Naive thymus-derived CD8-positive, alpha-beta T cell (primary cell): ENCODE measurements at places on chromosomes 5 and 9. TPM values are rescaled to one million over a fixed set of nuclear protein-coding genes. Genes with fewer than 3 reads are reported as not detected.

Gene LCN10
- polyA plus RNA-seq = 0.60 TPM

Gene PIK3R1
- 69.1 TPM for polyA plus RNA-seq

Gene SHLD3
- 7.2 TPM for polyA plus RNA-seq

Gene TMEM8B
- polyA plus RNA-seq = 1.5 TPM

- DNase-seq = no peak
Observed at GRCh38 chr5:107474716-107475489, 195.8 kb downstream of the EFNA5 start.

GRCh38 chr5:110768138-110768860 is 29.5 kb downstream of the SLC25A46 start:
- no peak for DNase-seq

- DNase-seq = no peak
Observed at GRCh38 chr9:14080959-14081542, 232.9 kb downstream of the NFIB start.

- DNase-seq = no peak
Observed at GRCh38 chr5:61120534-61120933, 41.7 kb downstream of the SMIM15 start.

GRCh38 chr5:137370096-137371071 is 128.7 kb downstream of the SPOCK1 start:
- DNase-seq = no peak

GRCh38 chr9:26656003-26656870 is 236.4 kb downstream of the CAAP1 start:
- DNase-seq = no peak
